ENCODE measurements at places on chromosomes 4 and X. TPM values are rescaled to one million over a fixed set of nuclear protein-coding genes. Genes with fewer than 3 reads are reported as not detected.

CD38 gene
- 6.3 TPM for total RNA-seq

DNA sequence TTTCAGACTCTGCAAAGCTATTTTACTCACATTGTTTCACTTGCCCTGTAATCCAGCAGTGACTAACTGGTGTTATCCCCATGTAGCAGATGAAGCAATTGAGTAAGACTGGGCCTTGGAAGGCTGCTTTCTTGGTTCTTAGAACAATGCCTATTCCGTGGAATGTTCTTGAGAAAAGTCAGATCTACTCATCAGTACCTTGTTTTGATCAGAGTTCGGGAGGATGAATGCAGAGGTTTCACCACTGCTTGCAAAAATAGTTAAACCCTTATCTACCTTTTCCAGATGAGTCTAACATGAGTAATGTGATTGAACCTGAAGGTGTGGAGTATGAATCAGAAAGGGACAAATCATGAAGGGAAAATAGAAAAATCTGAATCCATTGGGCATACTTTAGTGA lies 1.8 kb downstream of the MAOB start:
- H3K27me3 ChIP-seq, result no peaks in the 10 kb centered on the region
- no peak overlapping the region for H3K4me3 ChIP-seq
- no peaks in the 10 kb centered on the region for H3K4me1 ChIP-seq
- H3K27ac ChIP-seq, result no peak overlapping the region
- no peaks in the 10 kb centered on the region for H3K36me3 ChIP-seq

ENAM gene
- not detected for total RNA-seq

HERC5 gene
- 9.2 TPM for total RNA-seq

DNA sequence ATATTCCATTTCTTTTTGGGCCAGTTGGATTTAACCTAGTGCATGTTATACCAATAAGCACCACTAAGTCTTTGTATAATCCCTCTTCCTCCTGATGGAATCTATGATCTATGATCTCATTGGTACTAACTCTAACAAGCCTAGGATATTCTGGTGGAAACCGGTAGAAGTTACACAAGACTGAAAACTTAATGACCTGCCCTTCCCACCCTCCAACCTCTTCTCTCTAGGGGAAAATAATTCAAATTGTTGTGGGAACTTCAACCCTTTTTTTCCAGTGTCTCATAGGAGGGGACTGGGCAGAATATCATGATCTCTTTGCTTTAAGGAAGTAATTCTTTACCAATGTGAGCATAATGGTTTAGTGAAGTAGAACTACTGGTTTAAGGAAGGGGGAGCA lies 289.5 kb upstream of the BOD1L1 start:
- no peaks in the 10 kb centered on the region for H3K4me1 ChIP-seq
- H3K27me3 ChIP-seq, result no peaks in the 10 kb centered on the region
- no peaks in the 10 kb centered on the region for H3K36me3 ChIP-seq
- DNase-seq, result no peak

- no peak within 1 kb of the TSS for H3K27ac ChIP-seq
- no peaks in the 10 kb centered on the region for H3K4me1 ChIP-seq
- H3K27me3 ChIP-seq, result no peaks in the 10 kb centered on the region
- H3K36me3 ChIP-seq, result no peaks in the 10 kb centered on the region
- peak within 1 kb of the TSS; percentile 52 for H3K4me3 ChIP-seq
These were observed at the start of gene ARHGEF9 for GRCh38 chrX:63784902-63785707. Gene ARHGEF9, minus strand, starts transcription at chrX:63785214. Its CDS starts 69 bp downstream, at chrX:63785145.

- no peaks in the 10 kb centered on the region for H3K36me3 ChIP-seq
- no peak overlapping the region for H3K4me3 ChIP-seq
- no peaks in the 10 kb centered on the region for H3K27me3 ChIP-seq
These were observed 131.2 kb downstream of the ZNF518B start for GRCh38 chr4:10326075-10326474.

GRCh38 chr4:143581331-143581946 lies 67.9 kb downstream of the SMARCA5 start:
- H3K27me3 ChIP-seq, result no peaks in the 10 kb centered on the region
- H3K36me3 ChIP-seq, result peaks cover 5% of the 10 kb centered on the region
- H3K4me3 ChIP-seq, result no peak overlapping the region
- H3K4me1 ChIP-seq, result no peaks in the 10 kb centered on the region

DRD5 gene
- total RNA-seq, result not detected

CXCL8 gene
- 1.7 TPM for total RNA-seq

GRCh38 chr4:39067451-39067850 lies 5.4 kb downstream of the KLHL5 start:
- H3K36me3 ChIP-seq, result no peaks in the 10 kb centered on the region
- no peak for DNase-seq
- H3K4me3 ChIP-seq, result no peak overlapping the region
- no peak overlapping the region for H3K27ac ChIP-seq
- H3K4me1 ChIP-seq, result peaks cover 29% of the 10 kb centered on the region
- H3K27me3 ChIP-seq, result no peaks in the 10 kb centered on the region

DNA sequence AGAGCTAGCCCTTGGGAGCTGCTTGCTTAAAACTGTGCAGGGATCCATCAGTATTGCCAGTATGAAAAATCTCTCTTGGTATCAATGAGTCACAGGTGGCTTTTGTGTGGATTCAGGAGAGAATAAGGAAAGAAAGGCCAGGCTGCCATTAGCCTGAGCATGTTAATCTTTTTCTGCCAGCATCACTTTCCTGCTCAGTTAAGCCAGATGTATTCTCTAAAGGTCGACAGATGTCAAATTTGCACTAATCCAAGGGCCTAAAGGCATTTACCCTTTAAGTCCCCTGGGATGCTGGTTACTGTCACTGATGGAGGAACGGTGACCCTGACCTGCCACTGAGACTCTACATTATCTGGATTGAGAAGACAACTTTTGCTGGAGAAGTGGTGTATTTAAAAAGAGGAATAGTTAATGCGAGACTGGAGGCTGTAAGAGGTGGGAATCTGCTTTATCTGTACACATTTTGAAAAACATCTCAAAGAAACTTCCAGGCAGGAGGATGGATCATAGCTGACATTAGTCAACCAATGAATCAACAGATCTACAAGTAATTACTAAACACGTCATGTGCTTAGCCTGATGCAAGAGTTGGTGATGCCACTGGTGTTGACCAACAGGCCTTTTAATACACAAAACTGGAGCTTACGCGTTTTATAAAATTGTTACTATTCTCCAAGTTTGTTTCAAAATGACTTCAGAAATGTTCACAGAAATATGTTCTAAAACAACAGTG lies 241.4 kb upstream of the ANXA3 start:
- DNase-seq, result no peak
- no peak overlapping the region for H3K27ac ChIP-seq
- peaks cover 10% of the 10 kb centered on the region for H3K36me3 ChIP-seq
- H3K4me3 ChIP-seq, result no peak overlapping the region
- no peaks in the 10 kb centered on the region for H3K4me1 ChIP-seq

TRIM61 gene
- not detected for total RNA-seq

DNA sequence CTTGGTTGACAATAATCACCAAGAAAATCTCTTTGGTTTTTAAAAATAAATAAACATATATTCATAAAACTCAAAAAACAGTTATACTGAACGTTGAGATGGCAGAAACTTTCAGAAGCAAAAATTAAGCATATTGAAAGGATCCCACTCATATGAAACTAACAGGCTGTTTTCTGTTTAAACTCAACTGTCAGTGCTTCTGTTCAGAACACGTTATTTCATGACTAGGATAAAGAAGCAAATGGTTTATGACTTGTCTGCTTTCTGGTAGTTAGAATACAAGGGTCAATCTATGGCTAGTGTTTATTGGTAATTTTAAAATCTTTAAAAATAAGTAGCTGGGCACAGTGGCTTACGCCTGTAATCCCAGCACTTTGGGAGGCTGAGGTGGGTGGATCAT lies 4.1 kb downstream of the GPR82 start:
- H3K27me3 ChIP-seq, result peaks cover 2% of the 10 kb centered on the region
- H3K36me3 ChIP-seq, result no peaks in the 10 kb centered on the region
- no peak overlapping the region for H3K4me3 ChIP-seq
- no peak for DNase-seq
- H3K4me1 ChIP-seq, result no peaks in the 10 kb centered on the region

GLRA3 gene
- not detected for total RNA-seq

- peaks cover 46% of the 10 kb centered on the region for H3K36me3 ChIP-seq
- DNase-seq, result peak; percentile 19
- peaks cover 29% of the 10 kb centered on the region for H3K4me1 ChIP-seq
- no peaks in the 10 kb centered on the region for H3K27me3 ChIP-seq
These were observed 169.7 kb upstream of the SH3RF1 start for GRCh38 chr4:169440446-169440845.

GRCh38 chr4:55949482-55949802 lies 697 bp downstream of the CEP135 start:
- peak overlapping the region; percentile 73 for H3K27ac ChIP-seq
- DNase-seq, result no peak
- H3K4me1 ChIP-seq, result peaks cover 26% of the 10 kb centered on the region
- H3K27me3 ChIP-seq, result no peaks in the 10 kb centered on the region
- H3K36me3 ChIP-seq, result peaks cover 4% of the 10 kb centered on the region

AMOT gene
- total RNA-seq, result 22.0 TPM

DNA sequence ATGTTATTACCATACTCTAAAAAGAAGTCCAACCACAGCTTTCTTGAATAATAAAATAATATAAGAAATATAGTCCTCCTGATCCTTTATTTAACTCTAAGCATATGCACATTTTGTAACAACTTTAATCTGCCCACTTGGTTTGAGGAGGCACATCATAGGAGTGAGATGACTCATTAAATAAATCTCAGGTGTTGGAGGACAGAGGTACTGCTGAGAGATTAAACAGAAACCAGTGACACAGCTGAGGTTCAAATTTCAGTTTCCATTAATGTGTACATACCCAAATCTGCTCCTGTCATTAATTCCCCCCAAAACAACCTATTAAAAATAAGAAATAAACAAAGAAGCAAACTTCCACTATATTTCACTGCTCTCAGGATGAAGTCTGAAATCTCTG lies 211.0 kb downstream of the KCTD8 start:
- H3K4me1 ChIP-seq, result no peaks in the 10 kb centered on the region
- H3K4me3 ChIP-seq, result no peak overlapping the region
- no peaks in the 10 kb centered on the region for H3K36me3 ChIP-seq
- DNase-seq, result no peak
- H3K27ac ChIP-seq, result no peak overlapping the region
- no peaks in the 10 kb centered on the region for H3K27me3 ChIP-seq

GRCh38 chr4:141132072-141132708 lies 1.1 kb downstream of the RNF150 start:
- H3K27ac ChIP-seq, result peak overlapping the region; percentile 68
- no peaks in the 10 kb centered on the region for H3K27me3 ChIP-seq
- H3K36me3 ChIP-seq, result no peaks in the 10 kb centered on the region
- DNase-seq, result peak; percentile 14

- no peaks in the 10 kb centered on the region for H3K27me3 ChIP-seq
- no peak for DNase-seq
- no peaks in the 10 kb centered on the region for H3K36me3 ChIP-seq
- no peak overlapping the region for H3K27ac ChIP-seq
- no peaks in the 10 kb centered on the region for H3K4me1 ChIP-seq
These were observed 18.7 kb downstream of the KDM6A start for GRCh38 chrX:44891642-44892041.

AFF2 gene
- 15.3 TPM for total RNA-seq

SORCS2 gene
- total RNA-seq, result 48.9 TPM

DNA sequence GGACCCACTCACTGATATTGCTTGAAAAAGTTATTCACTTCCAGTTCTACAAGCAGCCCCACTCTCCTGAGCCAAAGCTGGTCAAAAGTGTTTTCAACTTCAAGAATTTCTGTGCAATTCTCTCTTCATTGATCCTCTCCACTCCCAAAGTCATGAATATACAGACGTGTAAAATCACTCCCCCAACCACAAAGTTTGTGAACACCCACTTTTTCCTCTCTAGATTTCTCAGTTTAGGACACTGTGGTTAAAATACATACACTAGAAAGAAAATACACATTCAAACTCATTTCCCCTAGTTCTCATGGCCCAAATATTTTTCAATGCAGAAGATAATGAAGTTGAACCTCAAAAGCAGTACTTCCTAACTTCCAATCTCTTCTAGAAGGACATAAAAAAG lies 116.3 kb downstream of the MSN start:
- H3K4me1 ChIP-seq, result no peaks in the 10 kb centered on the region
- no peaks in the 10 kb centered on the region for H3K27me3 ChIP-seq
- no peaks in the 10 kb centered on the region for H3K36me3 ChIP-seq
- DNase-seq, result no peak
- H3K27ac ChIP-seq, result no peak overlapping the region

DNA sequence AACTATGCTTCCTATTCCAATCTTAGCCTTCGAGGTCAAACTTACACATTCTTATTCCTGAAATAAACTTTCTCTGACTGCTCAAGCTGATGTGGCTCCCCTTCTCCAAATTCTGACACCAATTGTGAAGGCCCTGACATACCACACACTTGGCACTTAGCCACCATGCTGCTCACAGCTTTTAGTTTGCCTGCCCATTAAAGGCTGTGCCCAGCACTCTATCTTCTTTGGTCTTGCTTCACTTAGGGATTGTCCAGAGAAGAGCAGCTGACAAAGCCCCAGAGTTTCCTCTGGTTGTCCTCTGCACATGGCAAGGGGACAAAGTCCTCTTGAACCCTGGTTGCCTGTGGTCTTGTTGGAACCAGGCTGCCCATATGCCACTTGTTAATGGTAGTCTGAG lies 126.1 kb downstream of the ARHGEF9 start:
- no peaks in the 10 kb centered on the region for H3K4me1 ChIP-seq
- no peak for DNase-seq
- H3K4me3 ChIP-seq, result no peak overlapping the region
- no peaks in the 10 kb centered on the region for H3K36me3 ChIP-seq

- no peaks in the 10 kb centered on the region for H3K36me3 ChIP-seq
- no peak overlapping the region for H3K27ac ChIP-seq
- H3K4me3 ChIP-seq, result no peak overlapping the region
- DNase-seq, result no peak
- H3K27me3 ChIP-seq, result no peaks in the 10 kb centered on the region
- no peaks in the 10 kb centered on the region for H3K4me1 ChIP-seq
These were observed 108.9 kb downstream of the SYNPO2 start for GRCh38 chr4:118997601-118998000.

DNA sequence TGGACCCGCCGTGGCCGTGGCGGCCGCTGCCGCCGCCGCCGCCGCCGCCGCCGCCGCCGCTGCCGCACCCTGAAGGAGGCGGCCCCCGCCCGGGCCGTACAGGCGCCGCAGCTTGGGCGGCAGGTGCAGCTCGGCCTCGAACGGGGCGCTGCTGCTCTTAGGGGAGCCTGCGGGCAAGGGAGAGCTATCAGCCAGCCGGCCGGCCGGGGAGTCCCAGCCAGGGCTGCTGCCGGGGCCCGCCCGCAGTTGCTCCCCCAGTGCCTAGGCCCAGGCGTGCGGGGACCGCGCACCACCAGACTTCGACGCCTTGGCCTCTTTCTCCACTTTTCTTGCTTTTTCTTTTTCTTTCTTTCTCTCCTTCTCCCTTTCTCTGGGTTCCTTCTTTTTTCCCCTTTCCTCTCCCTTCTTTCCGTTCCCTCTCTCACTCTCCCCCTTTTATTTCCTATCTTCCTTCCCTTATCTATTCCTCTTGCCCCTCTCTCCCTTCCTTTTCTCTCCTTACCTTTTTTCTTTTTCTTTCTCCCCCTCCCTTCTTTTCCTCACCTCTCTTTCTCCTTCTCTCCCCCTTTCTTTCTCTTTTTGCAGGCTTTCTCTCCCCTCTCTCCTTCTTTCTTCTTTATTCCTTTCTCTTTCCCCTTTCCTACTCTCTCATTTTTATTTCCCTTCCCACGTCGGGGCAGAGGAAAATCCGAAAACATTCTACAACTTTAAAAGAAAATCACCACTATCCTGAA lies 2.0 kb downstream of the ARX start:
- no peaks in the 10 kb centered on the region for H3K27me3 ChIP-seq
- no peak overlapping the region for H3K27ac ChIP-seq
- H3K4me1 ChIP-seq, result no peaks in the 10 kb centered on the region
- no peak overlapping the region for H3K4me3 ChIP-seq
- no peaks in the 10 kb centered on the region for H3K36me3 ChIP-seq

RBM46 gene
- not detected for total RNA-seq

Data from tibial nerve (tissue), 4 donors.